ENCODE measurements at places on chromosomes 1 and 21. TPM values are rescaled to one million over a fixed set of nuclear protein-coding genes. Genes with fewer than 3 reads are reported as not detected.

- DNase-seq, result no peak
These were observed 66.2 kb upstream of the HMCN1 start for GRCh38 chr1:185668013-185668412.

GRCh38 chr1:181906631-181907030 is 154.9 kb downstream of the ZNF648 start:
- DNase-seq, result no peak

The IL12RB2 gene
- polyA plus RNA-seq, result 0.63 TPM

DNA sequence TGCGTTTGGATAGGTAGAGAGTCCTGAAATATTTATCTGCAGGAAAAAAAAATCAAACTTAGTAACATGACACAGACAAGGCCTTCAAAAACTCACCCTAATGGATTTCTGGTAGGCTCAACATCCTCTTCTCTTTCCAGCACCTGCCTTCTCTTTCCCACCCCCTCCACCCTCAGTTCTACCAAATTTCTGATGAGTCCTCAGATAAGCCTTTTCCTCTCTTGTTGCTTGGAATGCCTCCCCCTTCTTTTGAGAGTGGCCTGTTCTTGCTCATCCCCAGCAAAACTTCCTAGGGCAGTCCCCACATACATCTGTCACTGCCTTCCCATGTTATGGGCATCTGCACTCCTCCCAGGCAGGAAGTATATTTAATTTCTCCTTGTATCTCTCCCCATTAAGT is 7.6 kb upstream of the LBR start:
- no peak for DNase-seq

- DNase-seq, result no peak
These were observed 564.3 kb upstream of the NEGR1 start for GRCh38 chr1:72846476-72847278.
